T follicular helper cell (primary cell): ENCODE measurements at places on chromosomes 4 and X.

- DNase-seq: no peak
Measured at GRCh38 chr4:63578383-63578782, 830.9 kb downstream of the TECRL start.

DNA sequence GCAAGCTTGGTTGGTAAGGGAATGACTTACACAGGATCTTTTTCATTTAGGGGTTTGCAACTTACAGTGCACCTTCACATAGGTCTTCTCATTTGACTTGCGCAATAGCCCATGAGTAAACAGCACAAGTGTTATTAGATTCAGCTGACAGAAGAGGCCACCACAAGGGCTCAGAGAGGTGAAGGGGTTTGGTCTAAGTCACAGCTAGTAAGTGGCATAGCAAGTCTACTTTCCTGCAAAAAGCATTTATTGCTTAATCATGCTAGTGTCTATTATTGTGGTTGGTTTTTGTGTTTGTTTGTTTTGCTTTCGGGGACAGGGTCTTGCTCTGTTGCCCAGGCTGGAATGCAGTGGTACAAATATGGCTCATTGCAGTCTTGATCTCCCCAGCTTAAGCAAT is 83.3 kb downstream of the SPRY1 start:
- no peak for DNase-seq

- no peak for DNase-seq
Measured at GRCh38 chrX:86066998-86067397, 19.6 kb upstream of the CHM start.

DNA sequence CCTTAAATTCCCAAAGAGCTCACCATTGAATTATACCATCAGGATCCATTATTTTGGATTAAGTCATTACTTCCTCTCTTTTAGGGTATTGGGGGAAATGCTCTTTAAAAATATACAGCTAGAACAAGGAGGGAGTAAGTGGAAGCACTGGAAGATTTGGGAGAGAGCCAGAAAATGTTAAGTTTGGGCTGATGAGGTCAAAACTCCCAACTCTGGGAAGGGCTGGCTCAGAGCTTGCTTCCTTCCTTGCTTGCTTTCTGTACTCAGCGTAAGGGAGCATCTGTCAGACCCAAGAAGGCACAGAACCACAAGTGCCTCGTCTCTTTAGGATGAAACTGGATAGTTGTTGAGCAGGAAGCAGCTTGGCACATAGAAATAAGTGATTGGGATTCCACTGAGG is 138.2 kb downstream of the GUCY2F start:
- no peak for DNase-seq

DNA sequence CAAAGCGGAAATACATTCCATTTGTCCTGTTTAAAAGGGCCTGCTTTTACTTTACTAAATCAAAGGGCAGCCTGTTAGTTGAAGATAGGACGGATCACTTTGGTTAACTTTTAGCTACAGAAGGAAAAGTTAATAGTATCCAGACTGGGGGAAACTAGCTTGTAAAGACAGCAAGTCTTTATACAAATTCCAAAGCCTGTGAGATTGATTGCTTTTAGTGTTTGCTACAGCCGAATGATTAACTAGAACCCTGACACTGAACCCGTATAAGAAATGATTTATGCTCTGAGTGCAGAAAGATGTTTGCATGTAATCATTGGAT is 93.4 kb downstream of the FRAS1 start:
- no peak for DNase-seq

DNA sequence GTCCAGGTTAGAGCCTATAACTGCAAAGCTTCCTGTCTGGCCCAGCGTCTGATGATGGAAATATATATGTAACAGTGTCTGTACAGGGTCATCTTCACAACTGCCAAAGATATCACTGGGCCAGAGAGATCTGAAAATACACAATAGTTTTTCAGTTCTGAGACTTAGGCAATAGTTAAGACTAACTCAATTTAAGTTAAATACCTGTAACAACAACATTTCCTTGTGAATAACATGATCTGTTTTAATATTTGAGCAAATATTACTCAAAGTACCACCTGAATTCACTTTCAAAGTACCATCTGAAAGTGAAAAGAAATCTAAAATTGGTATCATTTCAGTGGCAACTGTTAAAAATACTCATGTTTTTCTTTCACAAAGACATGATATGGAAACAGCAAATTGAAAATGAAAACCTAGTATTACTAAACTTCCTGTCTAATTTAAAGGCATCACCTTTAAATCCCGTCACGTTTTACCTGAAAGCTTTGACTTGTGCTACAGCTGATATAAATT is 9.6 kb downstream of the ZAR1 start:
- DNase-seq: no peak

- DNase-seq: no peak
Measured at GRCh38 chr4:23015821-23016220, 323.1 kb downstream of the GBA3 start.

DNA sequence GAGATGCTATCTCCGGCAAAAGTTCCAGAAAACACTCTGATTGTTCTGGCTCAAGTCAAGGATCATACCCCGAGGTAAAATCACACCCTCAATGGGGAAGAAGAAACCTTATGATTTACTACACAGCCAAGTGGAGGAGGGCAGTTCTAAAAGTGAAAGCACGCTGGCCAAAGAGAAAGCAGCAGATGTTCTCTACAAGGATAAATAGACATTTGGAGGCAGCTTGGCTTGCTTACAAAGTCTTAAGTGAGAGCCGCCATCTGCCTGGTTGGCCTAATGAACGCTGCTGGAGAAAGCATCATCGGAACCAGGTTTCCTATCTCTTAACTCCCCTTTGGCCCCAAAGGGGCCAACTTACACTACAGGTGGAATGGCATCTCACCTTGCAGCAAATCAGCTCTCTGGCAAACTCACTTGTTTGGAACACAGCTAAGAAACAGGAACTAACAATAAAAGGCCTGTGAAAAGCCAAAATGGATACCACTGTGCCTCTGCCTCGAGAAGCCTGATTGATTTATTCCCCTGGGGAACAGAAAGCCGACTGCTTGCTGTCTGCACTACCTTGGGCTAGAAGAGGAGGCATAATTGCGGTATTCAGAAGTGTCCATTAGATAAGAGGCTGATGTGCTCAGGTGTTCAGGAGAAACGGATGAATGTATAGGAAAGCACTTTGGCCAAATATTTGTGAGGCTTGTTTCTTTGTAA is 22.8 kb downstream of the FRAS1 start:
- DNase-seq: no peak

GRCh38 chrX:115067812-115068211 is 50.4 kb upstream of the IL13RA2 start:
- no peak for DNase-seq

DNA sequence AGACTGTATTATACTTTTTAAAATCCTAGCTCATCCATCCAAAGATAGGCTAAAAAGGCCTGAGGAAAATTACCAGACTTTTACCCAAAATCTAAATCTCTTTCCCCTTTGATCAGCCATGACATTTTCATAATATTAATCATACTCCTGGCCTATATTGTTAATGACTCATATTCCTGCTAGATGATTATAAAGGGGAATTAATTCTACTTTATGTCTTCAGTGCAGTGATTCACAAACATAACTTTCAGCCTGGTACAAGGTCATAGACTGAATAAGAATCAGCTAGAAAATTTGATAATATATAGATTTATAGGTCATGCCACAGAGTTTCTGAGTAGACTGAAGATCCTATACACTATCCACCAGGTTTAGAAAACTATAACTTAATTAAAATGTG is 1905.4 kb downstream of the C4orf33 start:
- no peak for DNase-seq

DNA sequence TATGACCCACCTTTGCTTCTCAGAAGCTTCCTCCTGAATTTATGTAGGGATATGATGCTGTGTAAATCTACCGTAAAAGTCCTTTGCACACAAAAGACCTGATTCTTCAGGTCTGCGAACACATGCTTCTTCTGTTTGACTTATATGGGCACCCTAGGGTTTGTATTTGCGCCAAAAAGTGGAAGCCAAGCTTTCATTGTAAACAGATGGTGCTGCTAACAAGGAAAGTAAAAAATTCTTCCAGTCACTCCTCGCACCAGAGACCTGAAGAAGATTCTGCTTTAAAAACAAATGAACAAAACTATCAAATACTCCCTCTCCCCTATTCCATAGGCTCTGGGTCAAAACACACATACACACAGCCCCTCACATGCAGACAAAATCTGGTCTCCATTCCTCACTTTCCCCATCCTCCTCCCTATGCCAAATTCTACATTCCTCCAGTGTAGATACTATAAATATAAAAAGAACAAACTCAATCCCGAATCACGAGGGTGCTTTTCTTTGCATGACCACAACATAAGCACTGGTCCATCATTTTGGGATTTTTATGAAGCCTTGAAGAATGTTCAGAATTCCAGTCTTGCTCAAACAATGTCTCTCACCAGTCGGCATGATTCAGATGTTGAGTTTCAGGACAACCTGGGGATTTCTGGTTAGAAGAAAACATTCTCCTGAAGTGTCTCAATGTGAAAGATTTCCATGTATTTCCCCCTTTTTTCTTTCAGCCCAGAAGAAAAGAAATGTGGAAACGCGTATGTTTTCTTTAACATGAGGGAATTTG is 125.1 kb downstream of the PALLD start:
- DNase-seq: no peak

- DNase-seq: no peak
Measured at GRCh38 chr4:2036866-2037265, 22.3 kb upstream of the NAT8L start.

GRCh38 chrX:5979338-5979737 is 249.3 kb downstream of the NLGN4X start:
- DNase-seq: no peak

DNA sequence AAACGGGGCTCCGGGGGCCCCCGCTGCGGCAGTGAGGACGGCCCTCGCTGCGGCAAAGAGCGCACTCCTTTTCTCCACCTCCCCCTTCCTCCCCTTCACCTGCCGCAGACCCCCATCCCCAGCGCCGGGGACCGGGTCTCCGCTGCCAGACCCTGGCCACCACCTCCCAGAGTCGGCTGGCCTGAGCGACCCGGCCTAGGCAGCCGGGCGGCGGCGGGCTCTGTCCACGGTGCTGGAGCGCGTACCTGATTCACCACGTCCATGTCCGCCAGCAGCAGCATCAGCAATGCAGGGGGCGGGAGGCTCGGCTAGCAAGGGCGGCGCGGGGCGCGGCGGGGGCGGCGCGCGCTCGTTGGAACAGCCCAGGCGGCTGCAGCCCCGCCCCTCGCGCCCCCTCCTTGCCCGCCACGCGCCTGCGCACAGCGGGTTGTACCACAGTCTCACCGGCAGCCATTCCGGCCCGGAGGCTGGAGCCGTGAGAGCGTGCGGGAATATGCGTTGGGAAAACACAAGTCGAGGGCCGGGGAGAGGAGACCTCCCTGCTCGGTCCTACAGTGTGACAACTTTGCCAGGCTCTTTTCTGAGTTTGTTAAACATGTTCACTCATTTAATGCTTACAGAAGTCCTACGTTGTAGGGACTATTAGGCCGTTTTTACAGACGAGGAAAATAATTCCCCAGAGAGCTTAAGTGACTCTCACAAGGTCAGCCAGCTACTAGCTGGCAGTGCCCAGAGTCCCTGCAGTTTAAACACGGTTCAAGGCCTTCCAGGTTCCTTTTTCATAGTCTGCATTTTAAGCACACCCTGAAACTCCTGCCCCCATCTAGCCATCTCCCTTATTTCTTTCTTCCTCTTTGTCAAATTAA is at the start of gene SYP:
SYP (minus strand) TSS at position 288 of the 866 bp plus-strand sequence; CDS start at position 281, 7 bp downstream.
- peak; percentile 84 for DNase-seq

DNA sequence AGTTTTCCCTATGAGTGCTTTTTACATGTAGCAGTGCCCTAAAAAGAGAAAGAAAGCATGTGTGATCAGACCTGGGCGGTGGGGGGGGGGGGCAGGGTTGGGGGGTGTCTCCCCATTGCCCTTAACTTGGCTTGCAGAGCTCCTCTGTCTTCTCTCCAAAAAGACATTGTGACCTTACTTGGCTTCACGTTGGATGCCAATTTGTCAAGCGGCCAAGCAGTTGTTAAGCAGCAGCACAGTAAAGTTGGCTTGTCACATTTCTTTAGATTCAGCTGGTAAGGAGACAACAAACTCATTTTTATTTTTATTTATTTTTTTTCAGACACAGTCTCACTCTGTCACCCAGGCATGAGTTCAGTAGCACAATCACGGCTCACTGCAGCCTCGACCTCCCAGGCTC is 57.3 kb upstream of the ZNF157 start:
- no peak for DNase-seq

DNA sequence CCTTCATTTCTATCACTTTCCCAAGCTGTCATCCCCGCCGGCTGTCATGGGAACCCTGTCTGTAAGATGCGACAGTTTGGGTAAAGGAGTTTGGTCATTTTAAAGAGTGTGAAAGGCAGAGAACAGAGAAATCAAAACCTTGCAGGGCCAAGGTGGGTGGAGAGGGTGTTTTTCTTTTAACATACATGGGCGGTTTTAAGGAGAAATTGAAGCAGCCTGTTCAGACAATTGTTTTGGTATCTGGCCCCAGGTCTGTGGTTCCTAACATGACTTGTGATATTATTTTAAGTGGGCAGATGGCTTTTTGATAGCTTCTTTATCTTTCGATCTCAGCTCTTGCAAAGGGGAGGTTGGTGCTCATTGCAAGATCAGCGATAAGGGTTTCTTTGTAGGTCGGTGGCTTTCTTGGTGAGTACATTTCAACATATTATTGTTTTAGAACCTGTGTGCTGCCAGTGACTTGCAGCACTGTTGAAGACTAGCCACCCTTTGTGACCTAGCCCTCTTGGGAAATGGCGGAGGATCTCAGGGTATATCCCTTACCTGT is 3.7 kb downstream of the PPP1R3F start:
- no peak for DNase-seq

GRCh38 chr4:43766648-43767047 is 682.0 kb downstream of the KCTD8 start:
- no peak for DNase-seq

DNA sequence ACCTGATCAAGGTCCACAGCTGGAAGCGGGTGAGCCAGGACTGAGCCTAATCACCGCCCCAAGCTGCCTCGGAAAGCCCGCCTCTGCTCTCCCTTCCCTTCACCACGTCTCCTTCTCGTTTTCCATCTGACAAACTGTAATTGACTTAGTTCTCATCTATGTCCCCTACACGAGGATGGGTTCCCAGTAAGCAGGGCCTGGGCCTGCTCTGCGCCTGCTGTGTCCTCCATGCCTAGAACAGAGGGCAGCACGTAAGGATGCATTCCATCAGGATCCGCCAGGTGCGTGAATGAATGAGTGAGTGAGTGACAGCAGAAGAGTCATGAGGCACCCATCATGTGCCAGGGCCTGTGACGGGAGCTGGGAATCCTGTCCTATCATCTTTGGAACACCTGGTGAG is 86.7 kb downstream of the JAKMIP1 start:
- no peak for DNase-seq

GRCh38 chrX:45524805-45525204 is 324.1 kb upstream of the DIPK2B start:
- no peak for DNase-seq

GRCh38 chr4:180059216-180059881 is 2183.9 kb upstream of the TENM3 start:
- DNase-seq: no peak

DNA sequence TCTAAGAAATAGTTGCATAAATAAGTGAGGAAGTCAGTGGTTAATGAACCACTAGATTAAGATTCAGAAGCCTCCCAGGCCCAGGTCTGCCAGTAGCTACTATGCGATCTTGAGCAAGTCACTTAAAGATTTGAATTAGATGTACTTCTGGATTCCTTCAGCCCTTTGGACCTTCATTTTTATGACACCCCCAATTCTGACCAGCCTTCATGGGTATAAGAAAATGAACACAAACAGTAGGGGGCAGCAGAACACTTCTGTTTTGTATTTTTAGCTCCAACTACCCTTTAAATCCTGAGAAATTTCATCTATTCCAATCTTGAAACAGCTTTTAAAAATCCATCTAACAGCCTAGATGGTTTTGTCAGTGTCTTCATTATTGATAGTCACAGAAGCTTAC is 19.0 kb downstream of the TMEM47 start:
- no peak for DNase-seq
